Activated T-helper 17 cell treated with anti-CD3 and anti-CD28 coated beads, Interleukin-2, amount 50 U/mL, for 72 hours (primary cell): ENCODE measurements at places on chromosomes 5 and 9.
A peak's percentile ranks its signal among the peaks of the same experiment; 100 is the strongest.

- H3K4me3 ChIP-seq = no peak overlapping the region
- H3K36me3 ChIP-seq = no peaks in the 10 kb centered on the region
- H3K27ac ChIP-seq = no peak overlapping the region
- H3K4me1 ChIP-seq = no peaks in the 10 kb centered on the region
Measured at GRCh38 chr5:99879791-99880511, 655.2 kb upstream of the FAM174A start.

GRCh38 chr5:73442996-73443627 is 5.5 kb downstream of the FOXD1 start:
- no peaks in the 10 kb centered on the region for H3K4me1 ChIP-seq
- peaks cover 10% of the 10 kb centered on the region for H3K36me3 ChIP-seq
- H3K27me3 ChIP-seq = peaks cover 64% of the 10 kb centered on the region
- no peak overlapping the region for H3K4me3 ChIP-seq
- H3K27ac ChIP-seq = no peak overlapping the region

DNA sequence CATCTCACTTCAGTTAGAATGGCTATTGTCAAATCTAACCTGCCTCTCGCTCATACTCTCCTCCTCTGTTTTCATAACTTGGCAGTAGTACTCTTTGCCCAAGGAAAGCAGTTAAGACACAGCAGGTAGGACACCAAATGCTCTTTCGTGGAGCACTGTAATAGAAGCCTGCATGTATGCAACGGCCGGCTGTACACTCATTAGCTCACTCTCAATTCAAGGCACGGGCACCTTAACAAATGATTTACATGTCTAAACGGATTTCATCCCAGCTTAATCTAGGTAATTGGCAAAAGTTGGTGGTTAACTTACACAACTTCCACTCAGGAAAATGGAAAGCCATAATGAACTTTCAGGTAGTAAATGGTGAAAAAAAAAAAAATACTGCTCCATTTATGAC is 14.9 kb downstream of the DEPDC1B start:
- no peak overlapping the region for H3K4me3 ChIP-seq
- no peaks in the 10 kb centered on the region for H3K27me3 ChIP-seq
- no peaks in the 10 kb centered on the region for H3K36me3 ChIP-seq
- ATAC-seq = no peak
- peaks cover 5% of the 10 kb centered on the region for H3K4me1 ChIP-seq
- H3K27ac ChIP-seq = no peak overlapping the region

DNA sequence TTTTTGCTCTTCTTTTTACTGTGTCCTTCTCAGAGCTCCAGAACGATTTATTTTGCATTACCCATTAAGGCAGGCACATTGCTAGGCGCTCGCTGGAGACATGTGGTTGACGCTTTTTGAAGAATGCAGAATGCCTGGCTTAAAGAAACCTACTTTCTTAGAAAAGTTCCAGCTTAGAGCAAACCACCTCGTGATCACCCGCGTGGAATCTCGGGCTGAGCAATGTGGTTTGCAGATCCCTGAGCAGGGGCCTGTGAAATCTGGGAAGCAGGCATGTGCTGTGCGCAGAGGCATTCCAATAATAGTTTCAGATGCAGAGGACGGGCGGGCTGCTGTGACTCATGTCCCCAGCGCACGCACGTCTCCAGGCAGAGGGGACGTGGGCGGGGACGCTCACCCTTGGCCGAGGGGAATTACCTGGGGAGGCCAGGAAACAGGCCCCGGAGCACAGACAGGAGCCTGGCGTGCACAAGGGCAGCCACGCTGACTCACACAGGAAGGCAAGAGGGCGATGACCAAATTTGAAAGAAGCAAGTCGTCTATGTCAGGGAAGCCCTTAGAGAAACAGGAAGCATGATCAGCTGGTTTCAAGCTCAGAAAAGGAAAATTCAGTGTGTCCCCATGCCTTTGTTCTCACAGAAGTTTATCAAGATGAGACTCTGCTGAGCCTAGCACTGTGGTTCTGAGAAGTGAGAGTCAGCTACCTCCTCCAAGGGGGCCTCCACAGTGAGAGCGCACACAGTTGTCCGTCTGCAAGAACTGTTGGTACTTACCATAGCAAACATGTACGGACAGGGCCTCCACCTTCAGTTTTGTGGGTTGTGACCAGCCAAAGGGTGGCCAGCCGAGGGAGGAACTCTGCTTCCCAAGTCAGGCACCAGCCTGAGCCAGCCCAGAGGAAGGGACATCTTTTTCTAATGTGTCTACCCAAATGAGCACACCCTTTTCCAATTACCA is 218.6 kb downstream of the PIK3R1 start:
- ATAC-seq = peak; percentile 94
- no peaks in the 10 kb centered on the region for H3K36me3 ChIP-seq
- H3K27me3 ChIP-seq = no peaks in the 10 kb centered on the region
- peak overlapping the region; percentile 73 for H3K4me3 ChIP-seq
- H3K27ac ChIP-seq = peak overlapping the region; percentile 90

GRCh38 chr5:76145945-76146344 is 62.8 kb downstream of the SV2C start:
- no peak for ATAC-seq
- no peaks in the 10 kb centered on the region for H3K36me3 ChIP-seq
- no peaks in the 10 kb centered on the region for H3K4me1 ChIP-seq
- no peak overlapping the region for H3K27ac ChIP-seq
- H3K4me3 ChIP-seq = no peak overlapping the region

GRCh38 chr9:138022756-138023393 is 145.3 kb downstream of the CACNA1B start:
- H3K27ac ChIP-seq = no peak overlapping the region
- no peaks in the 10 kb centered on the region for H3K4me1 ChIP-seq
- H3K4me3 ChIP-seq = no peak overlapping the region
- ATAC-seq = no peak
